M059J (cell line): ENCODE measurements at places on chromosomes 7 and 10. TPM values are rescaled to one million over a fixed set of nuclear protein-coding genes. Genes with fewer than 3 reads are reported as not detected.
A peak's percentile ranks its signal among the peaks of the same experiment; 100 is the strongest.

KNDC1 gene
- total RNA-seq: not detected in 2 replicates

NUDT1 gene
- total RNA-seq: 47.0 and 61.2 TPM in 2 replicates

DNA sequence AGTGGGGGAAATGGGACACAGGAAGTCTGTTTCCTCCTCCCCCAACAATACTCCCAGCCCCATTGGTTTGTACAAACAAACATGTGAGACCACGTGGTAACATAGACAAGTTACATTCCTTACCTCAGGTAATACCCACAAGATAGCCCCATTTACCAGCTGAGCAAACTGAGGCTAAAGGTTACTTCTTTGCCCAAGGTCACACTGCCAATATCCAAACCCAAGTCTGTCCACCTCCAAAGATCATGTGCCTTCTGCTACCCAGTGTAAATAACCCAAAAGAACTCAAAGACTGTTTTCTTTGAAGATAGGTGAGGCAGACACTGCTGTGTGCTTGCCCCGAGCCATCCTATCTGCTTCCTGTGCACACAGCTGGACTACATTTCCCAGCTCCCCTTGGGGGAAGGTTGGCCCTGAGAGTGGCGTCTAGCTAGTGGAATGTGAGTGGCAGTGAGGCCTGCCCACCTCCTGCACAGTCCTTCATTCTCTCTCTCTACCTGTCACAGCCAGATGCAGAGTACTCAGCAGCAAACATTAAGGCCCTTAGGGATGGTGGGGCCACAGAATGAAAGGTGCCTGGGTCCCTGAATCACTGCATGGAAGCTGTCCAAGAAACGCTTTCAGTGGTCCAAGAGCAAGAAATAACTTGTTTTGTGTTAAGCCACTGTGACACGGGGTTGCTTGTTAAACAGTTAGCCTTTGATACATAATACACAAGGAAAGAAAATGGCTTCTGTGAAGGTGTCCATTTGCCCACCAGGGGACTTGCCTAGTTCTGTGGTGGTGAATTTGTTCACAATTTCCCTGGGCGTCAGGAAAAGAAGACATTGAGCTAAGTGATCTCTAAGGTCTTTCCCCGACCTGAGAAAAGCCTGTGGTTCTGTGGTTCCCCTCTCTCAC lies 257.7 kb upstream of the NFE2L3 start:
- DNase-seq: peak; percentile 71

DNA sequence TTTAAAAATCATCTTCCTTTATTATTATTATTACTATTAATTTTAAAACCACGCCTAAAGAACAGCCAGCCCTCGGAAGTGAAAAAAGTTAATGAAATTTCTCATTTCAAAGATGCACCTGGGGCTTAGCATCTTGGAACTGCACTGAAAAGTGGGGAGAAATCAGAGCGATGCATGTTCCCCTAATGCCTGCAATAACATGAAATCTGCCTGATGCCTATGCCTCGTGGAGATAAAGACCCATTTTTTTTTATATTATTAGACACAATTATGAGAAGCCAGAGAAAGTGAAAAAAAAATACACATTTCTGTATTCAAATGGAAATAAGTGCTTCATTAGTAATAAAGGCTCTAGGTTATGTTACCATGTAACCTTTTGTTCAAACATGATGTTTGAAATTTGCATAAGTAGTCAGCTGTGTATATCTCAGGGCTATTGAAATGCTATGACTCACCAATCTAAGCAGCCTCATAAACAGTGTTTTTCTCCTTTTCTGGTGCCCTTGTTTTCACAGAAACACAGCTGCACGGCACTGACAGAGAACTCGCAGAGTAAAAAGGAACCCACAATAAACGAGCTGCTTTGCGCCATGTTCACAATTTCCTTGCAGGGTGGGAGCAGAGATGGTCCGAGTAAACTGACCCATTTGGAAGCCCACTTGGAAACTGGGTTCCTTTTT lies 175.8 kb upstream of the PRKCQ start:
- peak; percentile 68 for DNase-seq

DNA sequence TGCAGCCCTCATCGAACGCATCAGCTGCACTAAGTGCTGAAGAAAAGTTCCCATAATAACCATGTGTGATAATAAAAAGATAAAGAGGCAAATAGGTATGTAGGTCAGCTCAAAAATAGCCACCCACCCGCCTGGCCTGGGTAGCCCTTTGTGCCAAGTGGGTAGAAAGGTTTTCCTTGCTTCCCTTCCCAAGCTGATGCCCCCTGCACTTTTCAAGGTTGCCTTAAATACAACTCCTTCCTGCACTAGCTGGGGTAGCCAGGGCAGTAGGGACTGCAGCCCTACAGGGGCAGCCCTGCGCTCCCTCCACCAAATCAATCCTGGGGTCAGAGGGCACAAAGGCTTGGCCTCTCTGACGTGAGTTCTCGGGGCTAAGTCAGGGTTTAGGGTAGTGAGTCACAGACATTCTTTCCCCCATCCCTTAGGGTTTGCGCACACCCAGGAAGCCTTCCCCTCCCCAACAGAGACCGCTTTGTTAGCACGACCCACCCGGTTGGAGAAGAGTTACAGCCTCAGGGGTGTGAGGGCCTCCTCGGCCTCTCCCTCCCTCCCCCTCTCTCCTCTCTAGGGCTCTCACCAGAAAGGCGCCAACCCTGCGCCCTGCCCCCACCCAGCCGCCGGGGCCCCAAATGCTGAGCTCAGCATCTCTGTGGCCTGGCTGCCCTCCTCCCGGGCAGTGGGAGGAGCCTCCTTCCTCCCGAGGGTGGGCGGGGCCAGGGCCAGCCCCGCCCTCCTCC lies 13.3 kb upstream of the DDIT4 start:
- peak; percentile 81 for DNase-seq

DNA sequence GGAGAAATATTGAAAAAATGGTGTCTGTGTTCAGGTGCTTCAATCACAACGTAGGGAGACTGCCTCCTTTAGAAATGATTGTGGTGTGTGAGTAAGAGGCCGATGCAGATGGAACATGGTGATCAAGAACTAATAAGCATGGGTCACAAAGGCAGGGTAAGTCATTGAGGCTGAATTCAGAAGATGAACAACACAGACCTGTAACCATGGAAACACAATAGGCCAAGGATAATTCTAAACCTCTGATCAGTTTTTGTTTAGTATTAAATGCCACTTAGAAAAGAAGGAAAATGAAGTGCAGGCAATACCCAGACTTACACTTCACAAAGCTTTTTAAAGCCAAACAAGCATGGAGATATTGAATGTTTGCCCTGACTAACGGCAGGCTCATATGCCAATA lies 32.8 kb upstream of the TAS2R16 start:
- no peak for DNase-seq

SFTPA1 gene
- total RNA-seq: not detected in 2 replicates

GPR26 gene
- total RNA-seq: not detected in 2 replicates

DNA sequence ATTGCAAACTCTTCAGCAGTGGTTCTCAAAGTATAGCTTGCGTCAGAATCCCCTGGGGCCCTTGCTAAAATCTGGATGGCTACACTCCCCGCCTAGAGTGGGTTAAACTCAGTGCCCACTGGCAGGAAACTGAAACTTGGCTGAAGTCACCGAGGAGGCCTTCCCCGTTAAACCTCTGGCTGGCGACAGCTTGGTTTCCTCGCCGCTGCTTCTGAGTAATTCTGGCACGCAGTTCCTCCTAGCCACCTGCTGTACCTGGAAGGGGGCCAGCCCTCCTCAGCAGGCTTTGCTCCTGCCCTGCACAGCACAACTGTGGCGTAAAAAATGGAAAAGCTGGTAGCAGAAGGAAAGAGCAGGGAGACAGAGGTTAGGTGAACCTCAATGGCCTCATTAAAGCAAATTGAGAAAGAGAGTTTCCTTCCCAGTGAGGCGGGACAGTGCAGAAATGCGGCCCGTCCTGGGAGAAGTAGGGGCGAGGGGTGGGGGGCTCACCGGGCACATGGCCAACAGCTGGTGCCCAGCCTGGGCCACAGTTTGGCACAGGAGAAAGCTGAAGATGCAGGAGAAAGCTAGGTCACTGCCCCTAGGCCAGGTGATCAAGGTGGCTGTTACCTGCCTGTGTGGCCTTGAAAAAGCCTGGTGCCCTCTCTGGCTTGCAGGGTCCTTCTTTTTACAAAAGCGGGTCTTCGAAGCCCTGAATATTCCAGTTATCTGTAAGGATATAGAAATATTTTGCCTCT lies 46.6 kb downstream of the ALOX5 start:
- DNase-seq: peak; percentile 77

PTN gene
- total RNA-seq: 76.2 and 114 TPM in 2 replicates

HHEX gene
- total RNA-seq: 0.05 TPM in 1 of 2 replicates, not detected in the other

PRSS37 gene
- total RNA-seq: not detected in 2 replicates

PTF1A gene
- not detected in 2 replicates for total RNA-seq

DDX56 gene
- 63.2 and 68.6 TPM in 2 replicates for total RNA-seq

GRCh38 chr7:74288034-74288881 lies 949 bp upstream of the CLIP2 start:
- DNase-seq: peak; percentile 79

DNA sequence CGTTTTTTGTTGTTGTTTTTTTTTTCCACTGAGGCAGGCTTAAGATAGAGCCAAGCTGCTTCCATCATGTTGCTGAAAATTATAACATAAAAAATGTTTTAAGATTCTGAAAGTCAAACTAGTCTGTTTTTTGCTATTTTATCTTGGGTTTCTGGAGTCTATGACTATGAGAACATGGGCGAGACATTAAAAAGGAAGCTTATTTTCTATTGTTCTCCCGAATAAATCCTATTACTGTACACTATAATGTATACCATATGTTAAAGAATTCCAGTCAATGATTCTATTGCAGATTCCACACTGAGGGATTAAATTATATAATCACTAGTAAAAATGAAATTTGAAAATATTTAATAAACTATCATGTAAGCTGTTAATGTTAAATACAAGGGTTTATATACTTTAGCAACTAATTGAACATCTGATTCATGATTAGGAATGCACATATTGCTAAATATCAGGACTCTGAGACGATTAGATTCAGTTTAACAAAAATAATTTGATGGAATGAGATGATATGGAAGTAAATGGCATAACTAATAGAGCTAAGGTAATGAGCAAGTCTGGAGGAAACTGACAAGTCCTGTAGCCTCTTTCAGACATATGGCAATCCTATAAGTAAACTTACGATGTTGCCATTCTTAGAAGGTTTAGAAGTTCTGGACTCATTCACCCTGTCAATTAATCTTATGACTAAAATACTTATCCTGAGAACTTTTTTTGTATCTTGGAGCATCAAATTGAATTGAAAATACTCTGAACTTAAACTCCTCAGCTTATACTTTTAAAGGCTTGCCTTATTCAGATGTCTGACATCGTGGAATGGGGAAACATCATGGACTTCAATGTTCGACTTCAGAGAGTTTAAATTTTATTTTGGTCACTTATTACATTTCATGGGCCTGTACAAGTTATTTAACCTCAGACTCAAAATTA lies 294.8 kb upstream of the DGKB start:
- DNase-seq: no peak

GIMAP2 gene
- total RNA-seq: 5.6 and 6.3 TPM in 2 replicates

EBLN1 gene
- total RNA-seq: 0.17 TPM in 1 of 2 replicates, not detected in the other

DNA sequence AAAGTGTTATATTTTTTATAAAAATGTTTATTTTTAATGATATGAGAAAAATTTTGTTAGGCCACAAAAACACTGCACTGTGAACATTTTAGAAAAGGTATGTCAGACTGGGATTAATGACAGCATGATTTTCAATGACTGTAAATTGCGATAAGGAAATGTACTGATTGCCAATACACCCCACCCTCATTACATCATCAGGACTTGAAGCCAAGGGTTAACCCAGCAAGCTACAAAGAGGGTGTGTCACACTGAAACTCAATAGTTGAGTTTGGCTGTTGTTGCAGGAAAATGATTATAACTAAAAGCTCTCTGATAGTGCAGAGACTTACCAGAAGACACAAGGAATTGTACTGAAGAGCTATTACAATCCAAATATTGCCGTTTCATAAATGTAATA lies 64.8 kb upstream of the CAPZA2 start:
- no peak for DNase-seq

DNA sequence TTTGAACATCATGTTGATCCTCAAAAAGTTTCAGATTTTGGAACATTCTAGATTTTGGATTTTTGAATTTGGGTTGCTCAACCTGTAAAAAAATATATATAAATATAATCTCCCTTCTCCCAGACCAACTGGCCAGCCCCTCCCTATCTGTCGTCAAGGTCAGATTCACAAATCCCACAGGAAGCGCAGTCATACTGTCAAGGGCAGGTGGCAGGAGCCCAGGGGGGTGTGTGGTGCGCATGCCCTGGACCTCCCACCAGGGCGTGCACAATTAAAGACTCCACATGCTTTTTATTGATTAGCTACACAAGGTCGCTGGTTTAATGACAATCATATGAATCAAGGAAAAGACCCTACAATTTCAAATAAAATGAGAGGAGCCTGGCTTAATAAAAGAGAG lies 77.0 kb upstream of the EEPD1 start:
- DNase-seq: no peak

GRCh38 chr7:117444646-117445045 lies 17.4 kb upstream of the ASZ1 start:
- DNase-seq: no peak

MGAM2 gene
- not detected in 2 replicates for total RNA-seq

GRCh38 chr7:134245253-134245652 lies 71.5 kb downstream of the SLC35B4 start:
- no peak for DNase-seq

CCL26 gene
- 28.4 and 33.9 TPM in 2 replicates for total RNA-seq

DNA sequence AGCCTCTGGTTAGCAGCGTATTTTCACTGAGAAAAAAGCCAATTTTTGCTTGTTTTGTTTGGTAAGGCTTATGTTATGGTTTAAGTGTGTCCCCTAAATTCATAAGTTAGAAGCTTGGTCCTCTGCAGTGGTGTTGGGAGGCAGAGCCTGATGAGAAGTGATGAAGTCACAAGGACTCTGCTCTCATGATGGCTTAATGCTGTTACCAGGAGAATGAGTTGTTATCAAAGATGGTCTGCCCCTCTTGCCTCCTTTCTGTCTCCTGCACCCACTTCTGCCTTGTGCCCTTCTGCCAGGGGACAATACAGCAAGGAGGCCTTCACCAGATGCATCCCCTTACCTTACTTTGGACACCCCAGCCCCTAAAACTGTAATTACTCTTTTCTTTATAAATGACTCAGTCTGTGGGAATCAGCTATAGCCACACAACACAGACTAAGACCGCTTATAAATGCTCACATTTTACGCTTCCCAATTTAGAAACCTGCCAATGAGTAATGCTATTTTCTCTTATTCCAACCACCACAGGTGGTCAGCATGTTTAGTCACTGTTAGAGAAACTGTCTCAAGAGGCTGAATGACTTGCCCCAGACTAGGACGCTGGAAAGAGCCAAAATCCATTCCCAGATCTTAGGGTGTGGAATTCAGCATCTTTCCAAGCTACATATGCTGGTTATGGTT lies 6.1 kb upstream of the PKD1L1 start:
- peak; percentile 90 for DNase-seq
